ENCODE measurements at places on chromosomes 2 and 18. TPM values are rescaled to one million over a fixed set of nuclear protein-coding genes. Genes with fewer than 3 reads are reported as not detected.
A peak's percentile ranks its signal among the peaks of the same experiment; 100 is the strongest.

GRCh38 chr2:45171136-45171501, 161.9 kb upstream of the SIX2 start:
- no peak overlapping the region for H3K27ac ChIP-seq
- H3K4me1 ChIP-seq, result no peaks in the 10 kb centered on the region
- H3K36me3 ChIP-seq, result no peaks in the 10 kb centered on the region
- no peaks in the 10 kb centered on the region for H3K27me3 ChIP-seq
- H3K4me3 ChIP-seq, result no peak overlapping the region
- DNase-seq, result no peak

- H3K4me3 ChIP-seq, result no peak overlapping the region
- no peak for DNase-seq
- H3K27me3 ChIP-seq, result no peaks in the 10 kb centered on the region
- no peaks in the 10 kb centered on the region for H3K36me3 ChIP-seq
Measured at GRCh38 chr2:74566754-74567085, 12.2 kb downstream of the DOK1 start.

- H3K4me1 ChIP-seq, result peaks cover 20% of the 10 kb centered on the region
- no peaks in the 10 kb centered on the region for H3K27me3 ChIP-seq
- DNase-seq, result no peak
- peak overlapping the region; percentile 81 for H3K4me3 ChIP-seq
- H3K36me3 ChIP-seq, result no peaks in the 10 kb centered on the region
- H3K27ac ChIP-seq, result peak overlapping the region; percentile 96
Measured at GRCh38 chr2:173962583-173963110, 2.5 kb downstream of the SP3 start.

- H3K4me3 ChIP-seq, result peak overlapping the region; percentile 13
- peaks cover 23% of the 10 kb centered on the region for H3K27me3 ChIP-seq
- no peaks in the 10 kb centered on the region for H3K36me3 ChIP-seq
- DNase-seq, result no peak
- H3K27ac ChIP-seq, result no peak overlapping the region
Measured at GRCh38 chr18:57437402-57437765, 2.2 kb downstream of the ONECUT2 start.

DNA sequence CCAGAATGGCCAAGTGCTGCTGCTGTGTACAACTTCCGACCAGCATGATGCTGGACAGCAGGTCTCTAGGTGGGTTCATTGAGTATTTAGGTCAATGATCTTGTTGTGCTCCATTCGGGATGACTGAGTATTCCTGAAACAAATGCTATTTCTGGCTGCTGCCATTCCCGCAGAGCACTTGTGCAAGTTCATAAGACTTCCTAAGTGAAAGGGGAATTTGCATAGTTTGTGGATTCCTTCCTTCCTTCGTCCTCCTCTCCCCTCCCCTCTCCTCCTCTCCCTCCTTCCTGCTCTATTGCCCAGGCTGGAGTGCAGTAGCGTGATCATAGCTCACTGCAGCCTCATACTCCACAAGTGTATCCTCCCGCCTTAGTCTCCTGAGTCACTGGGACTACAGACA, 40.4 kb downstream of the LDLRAD4 start:
- peaks cover 26% of the 10 kb centered on the region for H3K27me3 ChIP-seq
- no peak overlapping the region for H3K27ac ChIP-seq
- DNase-seq, result no peak

The SLC5A7 gene
- total RNA-seq, result not detected

The MYCN gene
- not detected for total RNA-seq

The TEKT4 gene
- total RNA-seq, result not detected

The CKAP2L gene
- total RNA-seq, result 27.5 TPM

Data from HCT116 (cell line).